Right hindlimb (tissue), 1 donor: ENCODE measurements at places on chromosomes 16 and 17.
A peak's percentile ranks its signal among the peaks of the same experiment; 100 is the strongest.

DNA sequence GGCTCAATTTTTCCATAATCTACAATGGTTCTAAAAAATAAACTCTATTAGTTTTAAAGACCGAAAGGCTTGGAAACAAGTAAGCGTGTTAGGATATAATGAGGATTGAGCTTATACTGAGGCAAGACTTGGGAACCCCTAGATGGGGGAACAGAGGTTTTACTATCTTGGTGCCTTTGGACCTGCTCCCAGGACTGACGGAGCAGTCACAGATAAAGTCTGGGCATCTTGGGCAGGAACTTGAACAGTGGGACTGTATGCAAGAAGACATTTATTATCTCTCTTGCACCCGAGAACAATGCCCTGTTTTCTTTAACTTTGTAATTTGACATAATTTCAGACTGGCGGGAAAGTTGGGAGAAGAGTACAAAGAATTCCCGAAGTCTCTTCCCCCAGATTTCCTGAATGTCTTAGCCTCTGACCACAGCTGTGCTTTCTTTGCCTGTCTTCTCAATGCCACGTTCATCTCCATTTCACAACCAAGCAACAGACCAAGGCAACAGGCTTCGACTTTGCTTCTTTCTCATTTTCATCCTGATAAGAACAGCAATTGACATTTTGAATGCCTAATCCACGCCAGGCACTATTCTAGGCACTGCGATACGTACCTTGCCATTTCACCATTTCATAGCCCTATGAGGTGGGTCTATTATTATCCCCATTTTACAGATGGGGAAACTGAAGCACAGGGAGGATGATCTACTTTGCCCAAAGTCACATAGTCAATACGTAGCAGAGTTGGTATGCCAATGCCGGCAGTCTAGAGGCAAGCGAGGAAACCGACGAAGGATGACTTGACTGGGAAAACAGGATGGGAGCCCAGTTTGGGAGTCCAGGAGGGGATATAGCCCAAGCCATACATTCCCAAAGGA, 3.0 kb upstream of the IL4R start:
- DNase-seq: no peak

DNA sequence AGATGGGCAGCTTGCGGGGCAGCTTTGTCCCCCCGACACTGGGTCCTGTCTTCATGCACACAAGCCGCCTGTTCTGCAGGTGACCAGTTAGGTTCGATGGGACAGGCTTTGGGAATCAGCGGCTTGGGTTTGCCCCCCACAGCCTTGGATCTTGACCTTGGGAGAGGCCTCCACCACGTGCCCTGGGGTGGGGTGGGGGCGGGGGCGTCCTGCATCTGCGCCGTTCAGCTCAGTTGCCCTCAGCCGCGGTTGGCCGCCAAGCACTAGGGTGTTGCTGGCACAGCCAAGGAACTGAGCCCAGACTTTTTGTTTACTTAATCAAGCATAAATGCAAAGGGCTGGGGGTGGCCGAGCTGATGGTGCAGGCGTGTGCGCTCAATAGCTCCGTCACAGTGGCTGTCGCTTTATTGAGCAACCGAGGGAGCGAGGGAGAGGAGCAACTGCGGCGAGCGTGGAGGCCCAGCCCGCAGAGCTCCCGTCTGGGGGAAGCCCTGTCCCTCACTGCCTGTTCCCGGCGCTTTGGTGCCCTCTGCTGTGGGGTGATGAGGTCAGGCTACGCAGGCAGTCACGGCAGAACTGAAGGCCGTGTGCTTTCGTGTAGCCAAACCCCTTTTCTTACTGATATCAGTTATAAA, 33.9 kb downstream of the JPH3 start:
- DNase-seq: peak; percentile 81

DNA sequence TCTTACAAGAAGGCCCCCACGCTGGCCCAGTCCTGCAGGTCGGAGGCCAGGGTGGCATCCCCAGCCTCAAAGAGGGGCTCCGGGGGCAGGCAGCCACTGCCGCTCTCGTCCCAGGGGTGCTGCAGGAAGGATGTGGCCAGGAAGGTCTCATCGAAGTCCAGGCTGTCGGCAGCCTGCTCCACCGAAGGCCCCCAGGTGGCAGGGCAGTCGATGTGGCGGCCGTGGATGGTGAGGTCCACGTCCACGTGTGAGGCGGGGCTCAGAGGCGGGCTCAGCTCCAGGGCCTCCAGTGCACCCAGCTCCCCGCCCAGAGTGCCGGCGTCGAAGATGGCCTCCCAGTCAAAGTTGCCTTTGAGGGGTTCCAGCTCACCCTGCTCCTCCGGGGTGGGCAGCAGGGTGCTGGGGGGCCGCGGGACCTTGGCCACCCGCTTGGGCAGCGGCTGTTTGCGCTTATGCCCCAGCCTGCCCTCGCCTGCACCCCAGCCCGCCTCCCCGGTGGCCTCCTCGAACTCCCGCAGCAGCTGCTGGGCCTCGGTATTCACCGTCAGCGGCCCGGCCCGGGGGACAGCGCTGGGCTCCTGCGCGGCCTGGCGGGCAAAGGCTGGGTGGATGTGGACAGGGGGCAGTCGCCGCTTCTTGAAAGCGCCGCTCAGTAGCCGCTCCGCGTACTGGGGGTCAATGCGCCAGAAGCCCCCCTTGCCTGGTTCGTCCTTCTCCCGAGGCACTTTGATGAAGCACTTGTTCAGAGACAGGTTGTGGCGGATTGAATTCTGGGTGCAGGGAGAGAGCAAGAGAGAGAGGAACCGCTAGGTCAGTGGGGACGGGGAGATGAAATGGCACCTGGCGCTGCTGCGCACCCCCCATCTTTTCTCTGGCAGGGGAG, 3.5 kb downstream of the FOXJ1 start:
- no peak for DNase-seq

GRCh38 chr17:8487743-8488142, 52.1 kb downstream of the NDEL1 start:
- DNase-seq: no peak

DNA sequence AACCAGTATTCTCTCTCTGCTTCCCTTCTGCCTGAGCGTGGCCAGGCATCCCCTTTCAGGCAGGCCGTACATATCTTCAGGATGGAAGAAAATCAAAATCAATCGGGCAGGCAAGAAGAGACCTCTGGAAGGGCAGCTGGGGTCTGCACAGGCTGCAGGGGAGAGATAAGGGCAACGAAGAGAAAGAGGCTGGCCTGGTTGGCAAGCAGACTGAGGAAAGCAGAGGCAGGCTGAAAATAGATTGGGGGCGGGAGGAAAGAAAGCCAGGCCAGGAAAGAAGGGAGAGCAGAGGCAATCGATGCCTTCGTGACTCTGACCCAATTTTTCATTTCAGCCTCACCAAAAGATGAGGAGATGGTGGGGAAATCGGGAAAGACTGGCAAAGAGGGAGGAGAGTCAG, 18.1 kb downstream of the PIPOX start:
- DNase-seq: no peak

DNA sequence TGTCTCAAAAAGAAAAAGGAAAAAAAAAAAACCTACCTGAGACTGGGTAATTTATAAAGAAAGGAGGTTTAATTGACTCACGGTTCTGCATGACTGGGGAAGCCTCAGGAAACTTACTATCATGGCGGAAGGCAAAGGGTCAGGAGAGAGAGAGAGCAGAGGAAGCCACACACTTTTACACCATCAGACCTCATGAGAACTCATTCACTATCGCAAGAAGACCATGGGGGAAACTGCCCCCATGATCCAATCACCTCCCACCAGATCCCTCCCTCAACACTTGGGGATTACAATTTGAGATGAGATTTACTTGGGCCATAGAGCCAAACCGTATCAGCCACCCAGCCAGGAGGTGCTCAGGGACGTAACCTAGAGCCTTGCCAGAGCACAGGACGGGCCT, 20.8 kb downstream of the NAGPA start:
- DNase-seq: no peak

- no peak for DNase-seq
These were observed 499.5 kb upstream of the PSMD7 start for GRCh38 chr16:73797115-73797514.

GRCh38 chr16:64384636-64385035, 737.2 kb downstream of the CDH11 start:
- DNase-seq: no peak

DNA sequence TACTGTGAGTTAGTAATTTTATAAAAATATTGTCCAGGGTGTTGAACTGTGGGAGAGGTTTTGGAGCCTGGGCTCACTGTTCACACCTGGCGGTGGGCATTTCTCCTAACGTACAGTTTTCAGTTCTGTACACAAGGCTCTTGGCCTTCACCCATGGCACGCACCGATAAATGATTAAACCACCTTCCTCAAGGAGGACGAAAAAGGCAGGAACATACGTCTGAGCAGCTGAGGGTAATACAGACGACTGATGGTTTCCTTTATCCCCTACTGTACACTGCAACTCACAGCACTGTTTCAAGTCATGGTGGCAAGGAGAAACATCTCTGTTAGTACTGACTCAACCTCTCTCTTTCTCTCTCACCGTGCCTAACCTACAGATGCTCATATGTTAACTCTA, 1.4 kb upstream of the ST6GALNAC1 start:
- DNase-seq: no peak

DNA sequence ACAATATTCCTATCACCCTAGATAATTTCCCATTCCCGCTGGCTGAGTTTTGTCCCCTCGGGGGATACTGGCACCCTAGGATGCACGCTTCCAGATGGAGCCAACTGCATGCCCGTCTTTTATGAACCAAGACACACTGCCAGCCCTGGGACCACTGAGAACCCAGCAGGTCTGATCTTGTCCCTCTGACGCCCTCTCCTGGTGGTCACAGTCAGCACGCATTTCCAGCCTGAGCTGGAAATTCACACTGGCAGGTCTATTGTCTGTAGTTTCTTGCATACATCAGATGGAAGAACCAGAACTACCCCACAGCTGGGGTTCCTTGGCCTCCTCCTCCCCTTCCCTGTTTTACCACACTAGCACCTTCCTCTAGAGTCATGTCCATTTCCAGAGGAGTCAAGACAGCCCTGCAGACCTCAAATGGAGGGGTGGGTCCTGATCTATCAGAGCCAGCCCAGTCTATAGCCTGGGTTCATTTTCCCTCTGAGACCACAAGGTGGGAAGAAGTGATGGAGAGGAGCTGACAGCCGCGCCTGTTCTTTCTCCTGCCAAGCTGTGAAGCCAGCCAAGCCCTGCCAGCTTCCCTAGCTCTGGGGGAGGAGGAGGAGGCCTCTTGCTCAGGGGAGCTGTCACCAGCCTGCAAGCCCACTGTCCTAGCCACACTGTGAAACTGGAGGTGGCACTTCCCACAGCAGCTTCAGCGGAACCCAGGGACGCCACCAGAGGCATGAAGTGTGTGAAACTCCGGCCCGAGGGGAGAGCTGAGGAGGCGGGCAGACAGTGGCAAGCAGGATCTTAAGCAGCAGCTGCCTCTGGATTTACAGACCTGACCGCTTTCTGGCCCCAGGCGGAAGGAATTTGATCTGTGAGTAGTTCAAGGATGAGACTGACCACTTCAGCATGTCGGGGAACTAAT, 29.3 kb downstream of the MXRA7 start:
- peak; percentile 84 for DNase-seq

DNA sequence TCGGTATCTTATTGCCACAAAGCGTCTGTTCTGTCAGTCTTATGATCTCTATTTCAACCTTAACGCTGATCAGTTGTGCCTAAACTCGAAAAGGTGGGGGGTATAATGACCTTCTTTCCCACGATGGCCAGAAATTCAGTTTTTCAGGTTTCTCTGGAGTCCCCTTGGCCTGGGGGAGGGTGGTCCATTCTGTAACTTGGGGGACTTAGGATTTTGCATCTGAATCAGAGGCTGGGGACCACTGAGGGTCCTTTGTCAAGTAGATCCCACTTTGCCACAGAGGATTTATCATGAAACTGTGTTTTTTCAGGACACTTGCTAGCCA, 6.3 kb upstream of the WDR59 start:
- no peak for DNase-seq

- DNase-seq: peak; percentile 93
These were observed 608 bp downstream of the AXIN2 start for GRCh38 chr17:65560628-65561451.

GRCh38 chr17:66585472-66585871, 249.4 kb upstream of the CACNG5 start:
- no peak for DNase-seq

GRCh38 chr16:63787014-63787413, 1334.8 kb downstream of the CDH11 start:
- no peak for DNase-seq

GRCh38 chr17:15436473-15437302, 30.7 kb downstream of the CDRT4 start:
- DNase-seq: peak; percentile 62

DNA sequence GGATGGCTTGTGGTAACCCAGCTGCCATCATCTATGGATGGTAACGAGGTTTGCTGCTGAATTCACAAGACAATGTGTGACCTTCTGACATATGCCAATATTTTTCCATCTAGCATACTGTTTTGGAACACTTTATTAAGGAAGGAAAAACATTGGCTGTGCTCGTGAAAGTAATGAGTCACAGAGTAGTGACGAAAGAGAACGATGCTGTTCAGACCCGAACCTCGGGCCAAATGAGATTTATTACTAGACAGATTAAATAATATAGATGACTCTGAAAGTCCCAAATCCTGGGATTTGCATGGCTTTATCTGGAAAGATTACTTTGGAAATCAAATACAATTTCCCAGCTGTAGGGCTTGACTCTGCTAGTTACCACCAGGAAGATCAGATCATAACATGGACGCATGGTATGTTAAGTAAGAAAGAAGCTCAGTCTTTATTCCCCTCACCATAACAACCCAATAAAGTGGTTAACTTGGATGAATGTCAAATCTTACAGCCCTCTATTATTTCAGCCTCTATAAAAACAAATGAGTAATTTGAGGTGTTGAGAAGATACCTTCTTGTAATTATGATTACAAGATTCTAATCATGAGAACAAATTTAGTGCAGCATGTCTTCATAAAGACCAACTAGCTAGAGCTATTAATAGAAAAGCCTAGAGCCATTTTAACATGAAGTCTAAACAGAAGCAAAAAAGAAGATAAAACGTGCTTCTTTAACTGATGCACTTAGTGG, 32.6 kb downstream of the ERN1 start:
- DNase-seq: no peak

GRCh38 chr16:9159839-9160550, 68.6 kb downstream of the HAPSTR1 start:
- DNase-seq: peak; percentile 43

- DNase-seq: peak; percentile 28
These were observed 5.9 kb upstream of the PIRT start for GRCh38 chr17:10843811-10844210.

DNA sequence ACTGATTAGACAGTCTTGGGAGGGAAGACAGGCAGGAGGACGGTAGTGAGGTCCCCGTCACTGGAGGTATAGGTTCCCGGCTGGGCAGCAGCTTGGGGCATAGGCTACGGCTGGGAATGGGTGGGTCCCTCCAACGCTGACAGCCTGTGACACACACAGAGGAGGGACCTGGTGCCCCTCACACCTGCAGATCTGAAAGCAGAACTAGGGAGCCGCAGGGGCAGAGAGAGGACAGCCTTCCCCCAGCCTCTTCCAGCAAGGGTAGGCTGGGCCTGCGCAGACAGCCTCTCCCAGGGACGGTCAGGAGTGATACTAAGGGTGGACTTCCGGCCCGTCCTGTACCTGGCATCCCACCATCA, 2.0 kb downstream of the P2RX1 start:
- DNase-seq: no peak

- DNase-seq: no peak
These were observed 34.3 kb downstream of the CPSF4L start for GRCh38 chr17:73227379-73227778.
